ENCODE measurements at places on chromosomes 5 and 9. TPM values are rescaled to one million over a fixed set of nuclear protein-coding genes. Genes with fewer than 3 reads are reported as not detected.

KCNMB1 gene
- total RNA-seq, result not detected

TMEFF1 gene
- 0.37 TPM for total RNA-seq

FSTL4 gene
- not detected for total RNA-seq

PTGES gene
- total RNA-seq, result not detected

PCDHA5 gene
- not detected for total RNA-seq

SNX2 gene
- 40.0 TPM for total RNA-seq

RETREG1 gene
- total RNA-seq, result 12.1 TPM

ARHGEF37 gene
- total RNA-seq, result 0.13 TPM

DNA sequence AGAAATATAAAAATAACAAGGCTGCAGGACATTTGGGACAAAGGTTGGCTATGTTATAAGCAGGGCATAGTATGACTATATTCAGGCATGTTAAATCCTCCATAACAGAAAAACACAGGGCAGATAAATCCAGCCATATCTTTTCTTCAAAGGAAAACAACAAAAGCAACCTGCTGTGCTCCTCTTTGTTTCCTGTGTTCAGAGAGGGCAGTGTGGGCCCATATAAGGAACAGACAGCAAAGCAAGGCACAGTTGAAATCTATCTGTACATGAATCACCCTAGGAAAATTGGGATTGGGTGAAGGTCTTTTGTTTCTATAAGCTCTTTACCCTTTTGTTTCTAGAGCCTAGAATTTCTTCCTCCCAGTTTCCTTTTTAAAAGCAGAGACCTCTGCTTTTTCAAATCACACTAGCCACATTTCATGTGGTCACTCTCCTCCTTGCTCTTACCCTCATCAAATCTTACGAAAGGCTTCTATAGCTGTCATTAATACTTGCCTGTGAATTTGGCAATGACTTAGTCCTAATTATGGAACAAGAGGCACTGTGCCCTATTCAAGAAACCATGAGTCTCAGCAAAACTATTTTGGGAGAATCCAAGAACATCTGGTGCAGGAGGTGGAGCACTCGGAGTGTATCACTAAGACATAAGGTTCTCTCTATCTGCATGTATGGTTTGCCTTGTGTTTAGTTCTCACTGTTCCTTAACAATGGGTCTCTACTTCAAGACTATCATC lies 1.8 kb downstream of the GZMA start:
- H3K4me1 ChIP-seq, result peaks cover 53% of the 10 kb centered on the region
- no peaks in the 10 kb centered on the region for H3K27me3 ChIP-seq
- no peak for DNase-seq
- peak overlapping the region; percentile 54 for H3K4me3 ChIP-seq
- H3K27ac ChIP-seq, result peak overlapping the region; percentile 20

GRCh38 chr5:98997000-98997399 lies 68.2 kb upstream of the CHD1 start:
- no peaks in the 10 kb centered on the region for H3K4me1 ChIP-seq
- no peak overlapping the region for H3K4me3 ChIP-seq
- H3K27me3 ChIP-seq, result no peaks in the 10 kb centered on the region

DNA sequence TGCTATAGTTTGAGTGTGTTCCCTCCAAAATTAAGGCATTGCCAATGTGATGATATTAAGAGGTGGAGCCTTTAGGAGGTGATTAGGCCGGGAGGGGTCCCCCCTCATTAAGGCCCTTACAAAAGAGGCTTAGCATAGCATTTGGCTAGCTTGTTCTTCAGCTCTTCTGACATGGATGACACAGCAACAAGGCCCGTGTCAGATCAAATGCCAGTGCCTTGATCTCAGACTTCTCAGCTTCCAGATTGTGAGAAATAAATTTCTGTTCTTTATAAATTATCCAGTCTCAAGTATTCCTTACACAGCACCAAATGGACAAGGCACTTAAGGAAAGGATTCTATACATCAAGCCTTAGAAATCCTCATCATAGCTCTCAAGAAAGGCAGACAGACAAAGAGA lies 31.8 kb downstream of the SLC38A9 start:
- H3K27me3 ChIP-seq, result no peaks in the 10 kb centered on the region
- no peak for DNase-seq
- no peaks in the 10 kb centered on the region for H3K4me1 ChIP-seq

GRCh38 chr5:60349891-60350415 lies 350.0 kb downstream of the DEPDC1B start:
- DNase-seq, result no peak
- no peaks in the 10 kb centered on the region for H3K4me1 ChIP-seq
- H3K27ac ChIP-seq, result no peak overlapping the region
- H3K36me3 ChIP-seq, result no peaks in the 10 kb centered on the region

GRCh38 chr9:2913026-2913425 lies 69.1 kb upstream of the PUM3 start:
- H3K36me3 ChIP-seq, result no peaks in the 10 kb centered on the region
- H3K27ac ChIP-seq, result no peak overlapping the region
- no peaks in the 10 kb centered on the region for H3K27me3 ChIP-seq
- no peaks in the 10 kb centered on the region for H3K4me1 ChIP-seq
- no peak overlapping the region for H3K4me3 ChIP-seq
- no peak for DNase-seq

GRCh38 chr5:26487553-26487952 lies 550.8 kb downstream of the CDH9 start:
- no peaks in the 10 kb centered on the region for H3K27me3 ChIP-seq
- no peak overlapping the region for H3K4me3 ChIP-seq
- DNase-seq, result no peak
- H3K4me1 ChIP-seq, result no peaks in the 10 kb centered on the region

- peaks cover 9% of the 10 kb centered on the region for H3K27me3 ChIP-seq
- H3K36me3 ChIP-seq, result no peaks in the 10 kb centered on the region
- H3K27ac ChIP-seq, result no peak within 1 kb of the TSS
- no peak for DNase-seq
- no peak within 1 kb of the TSS for H3K4me3 ChIP-seq
Measured at GRCh38 chr9:83538172-83538889, at the start of gene FRMD3. Gene FRMD3, minus strand, starts transcription at chr9:83538401. Its CDS starts 170 bp downstream, at chr9:83538231.
